Activated CD8-positive, alpha-beta memory T cell treated with anti-CD3 and anti-CD28 coated beads, Interleukin-2, amount 10 ng/mL, durations not matched to agents 7 days and 5 days (primary cell): ENCODE measurements at places on chromosomes 6 and 20.

GRCh38 chr6:113631666-113632065, 225.5 kb upstream of the MARCKS start:
- DNase-seq: no peak

- peak; percentile 48 for DNase-seq
These were observed 28.8 kb upstream of the TULP4 start for GRCh38 chr6:158283304-158283980.

- DNase-seq: peak; percentile 77
These were observed 14.5 kb upstream of the WFDC12 start for GRCh38 chr20:45138561-45139300.

DNA sequence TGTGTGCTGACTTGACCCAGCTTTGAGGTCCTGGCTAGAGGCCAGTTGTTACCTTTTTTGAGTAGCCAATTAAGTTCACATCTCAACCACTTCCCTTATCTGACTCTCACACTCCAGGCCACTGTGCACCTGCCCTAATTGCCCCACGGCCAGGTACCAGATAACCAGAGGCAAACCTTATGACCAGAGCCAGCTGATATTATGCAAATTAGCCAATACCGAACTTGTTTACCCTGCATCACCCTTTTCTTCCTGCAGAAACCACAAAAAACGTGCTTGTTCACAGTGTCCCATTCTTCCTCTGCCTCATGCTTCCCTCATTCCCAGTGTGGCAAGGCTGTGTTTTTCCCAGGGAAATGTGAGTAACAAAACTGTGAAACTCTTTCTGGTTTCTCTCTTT, 89.3 kb downstream of the HTR1B start:
- no peak for DNase-seq

DNA sequence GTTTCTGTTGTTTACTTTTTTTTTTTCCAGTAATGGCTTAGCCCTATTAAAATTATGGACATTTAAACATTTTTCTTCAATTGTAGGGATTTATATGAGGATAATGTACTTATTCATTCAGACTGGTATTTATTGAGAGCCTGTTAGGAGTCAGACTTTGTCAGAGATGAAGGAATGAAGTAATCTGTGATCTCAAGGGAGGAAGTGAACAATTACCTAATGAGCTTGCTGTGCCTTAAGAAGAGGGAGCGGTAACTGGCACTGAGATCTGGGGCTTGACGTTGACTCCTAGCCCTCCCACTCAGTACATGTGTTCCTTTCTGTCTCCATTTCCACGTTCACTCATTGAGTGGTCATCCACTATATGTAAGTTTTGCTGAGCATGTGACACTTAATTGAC, 12.6 kb downstream of the AFDN start:
- DNase-seq: no peak

DNA sequence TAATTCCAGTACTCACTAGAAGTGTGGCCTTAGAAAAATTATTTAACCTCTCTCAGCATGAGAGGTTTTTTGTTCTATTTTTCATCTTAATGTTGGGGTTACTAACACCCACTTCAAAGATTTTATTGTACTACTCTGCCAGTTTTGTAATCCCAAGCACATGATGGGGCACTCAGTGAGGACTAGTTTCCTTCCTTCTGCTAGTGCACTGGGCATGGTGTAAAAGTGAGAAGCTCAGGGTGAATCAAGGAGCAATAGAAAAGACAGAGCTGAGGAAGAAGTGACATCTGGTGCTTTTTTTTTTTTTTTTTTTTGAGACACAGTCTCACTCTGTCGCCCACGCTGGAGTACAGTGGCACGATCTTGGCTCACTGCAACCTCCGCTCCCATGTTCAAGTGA, 439.4 kb upstream of the ARID1B start:
- no peak for DNase-seq

GRCh38 chr20:51089840-51090239, 66.9 kb upstream of the KCNG1 start:
- DNase-seq: no peak

DNA sequence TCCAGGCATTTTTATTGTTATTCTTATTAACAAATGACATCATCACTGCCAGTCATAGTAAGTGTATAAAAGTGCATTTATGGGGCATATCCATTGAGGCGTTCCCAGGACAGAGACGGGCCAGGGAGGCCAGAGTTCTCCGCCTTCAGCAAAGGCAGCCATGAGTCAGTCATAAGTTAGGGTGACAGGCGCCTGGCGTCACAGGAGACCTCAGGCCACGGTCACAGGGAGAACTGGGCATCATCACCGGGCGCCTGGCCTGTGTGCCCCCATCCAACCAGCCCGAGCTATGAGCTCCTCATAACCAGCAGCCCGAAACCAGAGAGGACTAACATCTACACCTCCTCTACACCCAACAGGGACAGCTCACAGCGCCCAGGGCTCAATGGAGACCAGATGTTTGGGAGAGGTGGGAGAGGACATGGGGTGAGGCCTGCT, 259.2 kb downstream of the DLL1 start:
- DNase-seq: no peak

DNA sequence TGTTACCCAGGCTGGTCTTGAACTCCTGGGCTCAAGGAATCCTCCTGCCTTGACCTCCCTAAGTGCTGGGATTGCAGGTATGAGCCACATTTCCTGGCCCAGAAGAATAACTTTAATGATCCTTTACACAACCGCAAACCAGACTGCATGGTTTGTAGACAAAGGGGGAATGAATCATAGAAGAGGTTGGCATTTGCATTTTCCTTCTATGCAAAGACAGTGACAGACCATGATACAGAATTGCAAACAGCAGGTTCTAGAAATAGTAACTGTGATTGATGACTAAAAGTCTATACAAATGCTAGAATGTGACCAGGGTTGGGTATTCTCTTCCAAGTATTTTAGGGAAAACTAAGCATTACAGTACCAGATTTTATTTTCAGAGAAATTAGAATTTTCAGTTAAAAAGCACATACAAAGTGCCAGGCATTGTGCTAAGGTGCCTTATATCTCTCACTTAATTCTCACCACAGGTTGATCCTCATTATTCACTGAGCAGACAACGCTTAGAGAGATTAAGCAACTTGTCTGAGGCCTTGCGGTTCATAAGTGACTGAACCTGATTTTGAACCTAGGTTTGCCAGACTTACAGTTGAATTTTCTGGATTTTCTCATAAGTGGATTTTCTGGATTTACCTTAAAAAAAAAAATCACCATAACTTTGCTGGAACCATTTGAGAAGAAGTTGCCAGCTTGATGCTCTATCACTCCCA, 146.6 kb downstream of the ZFAND3 start:
- no peak for DNase-seq

DNA sequence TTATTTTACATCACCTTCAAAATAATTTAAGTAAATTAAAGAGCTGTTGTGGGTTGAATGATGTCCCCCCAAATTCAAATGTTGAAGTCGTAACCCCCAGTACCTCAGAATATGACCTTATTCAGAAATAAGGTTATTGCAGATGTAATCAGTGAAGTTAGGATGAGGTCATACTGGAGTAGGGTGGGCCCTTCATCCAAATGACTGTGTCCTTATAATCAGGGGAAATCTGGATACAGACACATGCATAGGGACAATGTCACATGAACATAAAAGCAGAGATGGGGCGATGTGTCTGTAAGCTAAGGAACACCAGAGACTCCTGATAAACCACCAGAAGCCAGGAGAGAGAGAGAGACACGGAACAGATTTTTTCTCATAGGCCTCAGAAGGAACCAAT, 13.3 kb upstream of the IL20RA start:
- no peak for DNase-seq
